ENCODE measurements at places on chromosomes 2 and 18.
A peak's percentile ranks its signal among the peaks of the same experiment; 100 is the strongest.

DNA sequence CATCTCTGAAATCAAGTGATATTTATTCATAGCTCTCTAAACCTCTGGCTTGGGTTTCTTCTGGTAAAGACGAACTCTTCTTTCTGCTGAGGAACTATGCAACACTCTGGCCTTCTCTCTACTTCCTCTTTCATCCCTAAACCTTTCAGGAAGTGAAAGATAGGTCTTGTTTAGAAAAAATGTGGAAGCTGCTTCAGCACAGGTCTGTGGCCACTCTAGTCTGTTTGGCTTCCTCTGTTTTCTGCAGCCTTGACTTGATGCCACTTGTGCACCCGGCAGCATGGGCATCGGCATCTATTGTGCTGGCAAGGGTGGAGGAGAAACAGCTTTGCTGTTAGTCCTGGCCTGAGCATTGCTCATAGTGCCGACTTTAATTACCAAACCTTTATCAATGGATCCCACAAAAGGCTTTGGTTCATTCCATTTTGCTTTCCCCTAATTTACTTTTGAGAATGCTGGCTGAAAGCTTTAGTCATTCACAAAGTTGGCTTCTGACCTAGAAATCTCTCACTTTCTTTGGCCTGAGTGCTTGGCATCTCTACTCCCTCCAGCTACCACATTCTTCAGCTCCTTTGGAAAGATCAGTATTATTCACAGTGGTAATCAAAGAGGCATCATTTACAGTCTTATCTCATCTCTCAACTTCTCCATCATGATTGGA, 32.0 kb upstream of the GPR39 start:
- no peak for DNase-seq

DNA sequence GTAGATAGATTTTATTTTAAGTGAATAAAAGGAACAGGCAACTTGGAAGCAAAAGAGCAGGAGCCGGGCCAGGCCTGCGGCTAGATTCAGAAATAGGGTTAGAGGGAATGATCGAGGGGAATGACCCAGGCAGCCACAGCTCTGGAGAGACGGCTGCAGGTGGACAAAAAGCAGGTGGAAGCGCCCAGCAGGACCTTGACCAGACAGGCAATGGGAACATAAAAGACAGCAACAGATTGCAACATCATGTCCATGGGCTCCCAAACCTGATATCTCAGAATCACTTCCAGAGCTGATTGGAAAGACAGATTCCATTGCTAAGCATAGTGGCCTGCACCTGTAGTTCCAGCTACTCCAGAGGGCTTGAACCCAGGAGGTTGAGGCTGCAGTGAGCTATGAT, 28.6 kb upstream of the STEAP3 start:
- no peak for DNase-seq

GRCh38 chr18:37701967-37702366, 136.4 kb upstream of the CELF4 start:
- no peak for DNase-seq

- DNase-seq: no peak
These were observed 103.2 kb downstream of the WDSUB1 start for GRCh38 chr2:159183346-159183745.

- no peak for DNase-seq
These were observed 186.7 kb upstream of the SIX2 start for GRCh38 chr2:45195916-45196315.

- peak; percentile 1 for DNase-seq
These were observed at the start of gene AOX1 for GRCh38 chr2:200585730-200586643. TSS of gene AOX1 (plus strand) at chr2:200586014. CDS start at chr2:200586109, 95 bp downstream.

- no peak for DNase-seq
These were observed 12.8 kb downstream of the FAM210A start for GRCh38 chr18:13713455-13714055.

- DNase-seq: no peak
These were observed 615.8 kb upstream of the SYT4 start for GRCh38 chr18:43893001-43893637.

- no peak for DNase-seq
These were observed 323.2 kb downstream of the PLCL1 start for GRCh38 chr2:198127627-198128026.

- DNase-seq: no peak
These were observed 101.1 kb downstream of the MAPK4 start for GRCh38 chr18:50661013-50661412.

GRCh38 chr2:207883002-207883780, 113.5 kb upstream of the FZD5 start:
- no peak for DNase-seq

GRCh38 chr18:668260-668659, 10.8 kb downstream of the TYMS start:
- DNase-seq: no peak

- no peak for DNase-seq
These were observed 197.1 kb downstream of the SMAD7 start for GRCh38 chr18:48753691-48754090.

Measured in stimulated activated CD8-positive, alpha-beta memory T cell treated with anti-CD3 and anti-CD28 coated beads, Interleukin-15, amount 100 ng/mL, for 48 hours (primary cell).